Inflammatory macrophage (primary cell): ENCODE measurements at places on chromosomes 1 and 21.

- DNase-seq: no peak
Measured at GRCh38 chr1:245600658-245601057, 445.9 kb downstream of the KIF26B start.

GRCh38 chr1:65176056-65176450 is 28.1 kb downstream of the AK4 start:
- no peak for DNase-seq

GRCh38 chr1:153429266-153430165 is 13.2 kb downstream of the S100A7A start:
- no peak for DNase-seq

GRCh38 chr1:178034676-178035075 is 59.2 kb upstream of the RASAL2 start:
- DNase-seq: no peak

- DNase-seq: no peak
Measured at GRCh38 chr1:20399606-20400180, 86.3 kb downstream of the CAMK2N1 start.

GRCh38 chr1:92923664-92924063 is 37.6 kb downstream of the DIPK1A start:
- no peak for DNase-seq

GRCh38 chr21:29080454-29080941 is 7.0 kb upstream of the CCT8 start:
- peak; percentile 48 for DNase-seq

- DNase-seq: no peak
Measured at GRCh38 chr1:63255153-63255552, 67.2 kb upstream of the FOXD3 start.
